ENCODE measurements at places on chromosomes 11 and 22.

- DNase-seq: no peak
Measured at GRCh38 chr11:126512251-126512650, 156.8 kb downstream of the ST3GAL4 start.

- no peak for DNase-seq
Measured at GRCh38 chr11:1825785-1826451, 8.9 kb upstream of the SYT8 start.

DNA sequence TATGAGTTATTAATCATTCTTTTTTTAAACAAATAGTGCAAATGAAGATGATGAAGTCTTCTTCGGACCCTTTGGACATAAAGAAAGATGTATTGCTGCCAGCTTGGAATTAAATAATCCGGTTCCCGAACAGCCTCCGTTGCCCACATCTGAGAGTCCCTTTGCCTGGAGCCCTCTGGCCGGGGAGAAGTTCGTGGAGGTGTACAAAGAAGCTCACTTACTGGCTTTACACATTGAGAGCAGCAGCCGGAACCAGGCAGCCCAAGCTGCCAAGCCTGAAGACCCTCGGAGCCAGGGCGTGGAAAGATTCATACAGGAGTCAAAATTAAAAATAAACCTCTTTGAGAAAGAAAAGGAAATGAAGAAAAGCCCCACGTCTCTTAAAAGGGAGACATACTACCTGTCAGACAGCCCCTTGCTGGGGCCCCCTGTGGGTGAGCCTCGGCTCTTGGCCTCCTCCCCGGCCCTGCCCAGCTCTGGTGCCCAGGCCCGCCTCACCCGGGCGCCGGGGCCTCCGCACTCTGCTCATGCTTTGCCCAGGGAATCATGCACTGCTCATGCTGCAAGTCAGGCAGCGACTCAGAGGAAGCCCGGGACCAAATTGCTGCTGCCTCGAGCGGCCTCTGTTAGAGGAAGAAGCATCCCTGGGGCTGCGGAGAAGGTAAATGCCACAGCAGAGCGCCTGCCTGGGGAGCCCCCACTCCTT is 11.8 kb downstream of the GTSE1 start:
- DNase-seq: no peak

GRCh38 chr22:47053013-47053725 is 290.7 kb downstream of the TBC1D22A start:
- no peak for DNase-seq

- no peak for DNase-seq
Measured at GRCh38 chr11:19560156-19560555, 152.5 kb upstream of the NAV2 start.

- DNase-seq: no peak
Measured at GRCh38 chr11:132158696-132159095, 788.3 kb downstream of the NTM start.

GRCh38 chr11:119863851-119864601 is 135.0 kb upstream of the NECTIN1 start:
- no peak for DNase-seq

- no peak for DNase-seq
Measured at GRCh38 chr11:18700375-18700774, 1.8 kb downstream of the TMEM86A start.

GRCh38 chr22:48310289-48310688 is 1517.4 kb downstream of the BRD1 start:
- no peak for DNase-seq

DNA sequence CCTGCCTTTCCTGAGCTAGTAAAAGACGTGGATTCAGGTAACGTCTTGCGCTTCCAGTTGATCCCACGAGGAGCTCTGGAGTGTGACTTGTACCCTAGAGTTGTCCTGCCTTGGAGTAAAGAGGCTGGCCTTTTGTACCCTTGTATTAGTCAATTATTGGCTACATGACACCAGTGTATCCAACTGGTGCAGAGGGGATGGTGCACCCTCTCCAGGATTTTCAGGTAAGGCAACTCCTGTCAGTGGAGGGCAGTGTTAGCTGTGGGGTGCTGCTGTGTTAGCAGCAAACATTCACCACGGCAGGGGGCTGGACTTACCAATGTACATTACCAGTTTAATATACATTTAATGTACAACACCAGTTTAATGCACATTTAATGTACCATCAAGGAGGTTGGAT is 233.5 kb downstream of the MIAT start:
- DNase-seq: no peak

DNA sequence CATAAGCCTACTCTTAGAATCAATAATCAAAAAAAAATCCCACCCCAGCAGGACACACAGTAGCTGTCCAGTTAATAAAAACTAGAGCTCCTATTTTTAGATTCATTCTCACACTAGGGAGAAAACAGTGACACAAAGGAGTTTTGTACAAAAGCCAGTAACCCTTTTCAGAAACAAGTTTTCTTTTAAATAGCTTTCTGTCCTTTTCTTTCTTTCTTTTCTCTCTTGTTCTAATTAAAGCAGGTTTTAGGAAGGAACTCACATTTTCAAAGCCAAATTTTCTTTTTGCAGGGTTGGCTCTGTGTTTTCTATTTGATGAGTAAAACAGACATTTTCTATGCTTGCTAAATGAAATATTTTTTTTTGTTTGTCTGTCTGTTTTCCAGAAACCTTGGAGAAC is 1390.7 kb downstream of the FAM181B start:
- DNase-seq: no peak

DNA sequence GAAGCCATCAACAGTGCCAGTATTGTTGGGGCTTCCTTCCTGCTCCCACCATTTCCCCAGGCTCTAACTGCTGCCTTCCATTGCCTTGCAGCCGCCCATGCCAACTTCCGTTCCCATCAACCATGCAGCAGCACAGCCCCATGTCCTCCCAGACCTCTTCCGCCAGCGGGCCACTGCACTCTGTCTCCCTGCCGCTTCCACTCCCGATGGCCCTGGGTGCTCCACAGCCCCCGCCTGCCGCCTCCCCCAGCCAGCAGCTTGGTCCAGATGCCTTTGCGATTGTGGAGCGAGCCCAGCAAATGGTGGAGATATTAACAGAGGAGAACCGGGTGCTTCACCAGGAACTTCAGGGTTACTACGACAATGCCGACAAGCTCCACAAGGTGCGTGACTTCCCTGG is 53.3 kb downstream of the AMOTL1 start:
- DNase-seq: no peak

GRCh38 chr11:106828976-106829375 is 189.3 kb downstream of the GUCY1A2 start:
- no peak for DNase-seq

GRCh38 chr22:32286290-32286840 is 31.2 kb upstream of the SLC5A4 start:
- DNase-seq: no peak

DNA sequence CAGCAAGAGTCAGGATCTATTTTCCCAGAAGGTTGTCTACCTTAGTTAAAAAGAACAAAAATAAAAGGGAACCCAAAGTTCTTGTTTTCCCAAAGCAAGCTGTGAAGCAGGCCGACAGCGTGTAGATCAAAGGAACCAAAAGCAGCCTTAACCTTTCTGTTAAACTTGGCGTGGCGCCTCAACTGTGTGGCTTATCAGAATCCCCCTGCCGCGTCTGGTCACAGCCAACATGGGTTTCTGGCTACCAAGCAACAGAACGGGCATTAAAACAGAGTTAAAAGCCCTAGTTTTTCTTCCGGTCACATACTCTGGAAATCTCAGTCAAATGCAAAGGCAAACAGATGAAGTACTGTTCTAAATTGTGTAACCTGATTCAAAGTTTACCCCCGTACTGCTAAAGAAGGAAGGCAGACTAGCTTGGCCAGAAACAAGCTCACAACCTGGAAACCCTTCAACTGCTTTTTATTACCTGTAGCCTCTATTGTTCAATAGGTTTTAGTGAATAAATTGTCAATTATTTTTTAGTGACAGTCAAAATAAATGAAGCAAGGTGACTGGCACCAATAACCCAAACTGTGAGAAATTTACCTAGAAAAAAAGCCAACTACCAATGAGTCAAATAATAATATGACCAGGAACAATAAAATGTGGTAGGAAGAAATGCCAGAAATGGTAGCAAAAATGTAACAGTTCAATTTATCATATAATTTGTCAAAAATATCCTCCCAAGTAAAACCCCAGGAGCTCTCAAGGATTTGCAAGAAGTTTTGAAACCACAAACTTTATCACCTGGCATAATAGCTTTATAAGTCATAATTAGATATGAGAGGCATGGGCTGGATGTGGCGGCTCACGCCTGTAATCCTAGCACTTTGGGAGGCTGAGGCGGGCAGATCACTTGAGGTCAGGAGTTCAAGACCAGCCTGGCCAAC is 21.4 kb downstream of the CHKA start:
- DNase-seq: no peak

GRCh38 chr11:96714689-96715088 is 324.9 kb downstream of the JRKL start:
- no peak for DNase-seq

- no peak for DNase-seq
Measured at GRCh38 chr22:47206666-47207218, 444.3 kb downstream of the TBC1D22A start.

DNA sequence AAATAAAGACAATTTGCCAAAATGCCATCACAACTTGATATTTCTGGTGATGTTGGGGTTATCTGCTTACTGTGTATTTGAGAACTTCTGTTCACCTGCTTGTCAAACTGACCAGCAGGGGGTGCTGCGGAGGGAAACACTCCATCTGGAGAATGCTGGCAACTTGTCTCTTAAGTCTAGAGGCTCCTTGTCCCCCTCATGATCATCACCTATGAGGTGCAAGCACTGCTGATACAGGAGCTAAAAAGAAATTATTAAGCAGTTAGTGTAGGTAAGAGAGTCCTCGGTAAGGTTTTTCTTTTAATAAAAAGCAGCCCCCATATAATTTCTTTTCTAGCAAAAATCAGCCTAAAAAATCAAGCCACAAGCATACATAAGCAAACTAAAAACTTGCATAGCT is 32.7 kb upstream of the GLYATL1B start:
- DNase-seq: peak; percentile 62

- DNase-seq: no peak
Measured at GRCh38 chr11:126624506-126624905, 269.0 kb downstream of the ST3GAL4 start.

DNA sequence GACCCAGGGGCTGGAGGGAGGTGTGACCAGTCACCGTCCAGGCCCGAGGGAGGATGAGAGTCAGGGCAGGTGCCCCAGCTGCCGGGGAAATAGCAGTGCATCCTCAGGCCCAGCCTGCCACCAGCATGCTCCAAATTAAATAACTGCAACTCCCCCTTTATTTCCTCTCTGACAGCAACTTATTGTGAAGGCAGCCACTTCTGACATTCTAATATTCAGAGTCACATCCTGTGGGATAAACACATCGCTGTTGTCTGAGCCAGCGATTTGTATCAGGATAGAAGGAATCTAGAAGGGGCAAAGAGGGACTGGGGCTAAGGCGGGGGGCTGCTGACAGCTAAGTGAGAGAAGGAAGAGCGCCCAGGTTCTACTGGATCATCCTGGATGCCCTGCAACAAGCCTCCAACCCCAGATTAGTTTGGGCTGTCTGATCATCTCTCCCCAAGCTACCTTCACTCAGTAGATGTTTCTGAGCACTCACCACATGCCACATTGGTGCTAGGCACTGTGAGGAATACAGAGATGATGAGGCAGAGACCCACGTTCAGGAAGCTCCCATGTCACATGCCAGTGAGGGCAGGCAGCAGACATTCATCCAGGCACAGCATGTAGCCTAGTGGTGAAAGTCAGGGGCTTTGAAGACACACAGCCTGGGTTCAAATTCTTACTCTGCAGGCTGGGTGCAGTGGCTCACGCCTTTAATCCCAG is 214.1 kb downstream of the BUD13 start:
- no peak for DNase-seq

DNA sequence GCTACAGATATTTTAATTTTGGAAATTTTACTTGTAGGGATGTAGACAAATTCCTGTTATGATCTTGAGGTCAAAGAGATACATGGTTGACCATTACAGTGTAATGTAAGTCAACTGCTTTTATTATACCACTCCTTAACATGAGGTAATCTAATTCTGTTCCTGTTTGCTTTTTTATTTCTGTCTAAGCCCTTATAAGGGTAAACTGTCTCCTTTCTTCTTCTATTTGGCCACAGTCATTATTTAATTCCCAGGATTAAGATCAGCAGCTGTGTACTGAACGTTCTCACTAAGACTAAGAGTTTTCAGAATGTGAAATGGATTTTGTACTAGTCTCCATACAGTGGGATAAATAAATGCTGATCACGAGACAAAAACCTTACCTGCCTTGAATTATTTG is 32.8 kb downstream of the C2CD3 start:
- no peak for DNase-seq

Measured in activated T-helper 1 cell treated with anti-CD3 and anti-CD28 coated beads, Interleukin-2, amount 50 U/mL, for 16 hours (primary cell).